ENCODE measurements at places on chromosomes 13 and 19.
A peak's percentile ranks its signal among the peaks of the same experiment; 100 is the strongest.

GRCh38 chr19:12680034-12680433 lies 1.6 kb downstream of the DHPS start:
- DNase-seq: no peak

DNA sequence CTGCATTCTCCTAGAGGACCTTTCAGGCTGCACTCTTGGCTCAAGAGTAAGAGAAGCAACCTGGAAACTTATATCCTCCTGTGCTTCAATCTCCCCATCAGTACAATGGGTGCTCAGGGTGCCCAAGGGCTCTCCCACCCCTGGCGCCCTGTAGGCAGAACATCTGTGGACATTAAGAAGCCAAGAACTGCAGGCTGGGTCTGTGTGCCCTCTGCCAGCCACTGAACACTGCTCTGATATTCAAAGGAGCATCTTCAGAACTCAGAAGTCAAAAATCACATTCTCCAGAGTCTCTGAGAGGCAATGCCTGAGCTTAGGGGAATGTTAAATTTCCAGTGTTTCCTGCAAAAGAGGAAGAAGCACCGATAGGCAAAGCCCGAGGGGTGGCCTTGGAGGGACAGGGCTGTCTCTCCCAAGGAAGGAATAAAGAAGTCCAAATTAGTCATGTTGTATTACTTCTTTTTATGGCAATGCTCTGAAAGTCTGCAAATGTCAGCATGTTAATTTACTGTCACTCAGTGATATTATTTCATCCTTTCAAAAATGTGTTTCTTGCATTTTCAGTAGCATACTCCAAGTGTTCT lies 88.1 kb downstream of the TSHZ3 start:
- DNase-seq: no peak

DNA sequence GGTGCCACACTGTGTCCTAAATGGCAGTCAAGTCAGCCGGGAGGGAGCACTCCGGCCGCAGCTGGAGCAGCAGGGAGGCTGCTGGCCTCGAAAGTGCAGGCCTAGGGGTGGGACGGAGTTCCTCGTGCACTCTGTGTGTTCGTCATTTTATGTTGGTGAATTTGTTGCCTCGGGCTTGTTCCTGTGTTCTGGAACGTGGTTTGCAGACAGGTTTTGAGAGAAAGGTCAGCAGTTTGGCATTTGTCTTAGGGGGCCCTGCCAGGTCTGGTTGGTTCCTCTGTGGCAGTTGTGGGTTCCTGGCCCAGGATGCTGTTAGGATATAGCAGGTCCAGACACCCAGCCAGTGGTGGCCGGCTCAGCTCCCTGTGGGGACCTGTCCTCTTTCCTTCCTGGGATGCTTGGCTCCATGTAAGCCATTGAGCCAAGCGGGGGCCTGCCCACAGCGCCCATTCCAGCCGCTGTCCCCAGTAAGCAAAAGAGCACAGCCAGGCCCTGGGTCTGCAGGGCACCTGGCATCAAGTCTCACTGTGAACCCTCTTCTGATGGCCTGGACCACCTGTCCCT lies 30.0 kb downstream of the MPHOSPH8 start:
- no peak for DNase-seq

- DNase-seq: no peak
Measured at GRCh38 chr13:71621174-71622124, 245.6 kb downstream of the DACH1 start.

DNA sequence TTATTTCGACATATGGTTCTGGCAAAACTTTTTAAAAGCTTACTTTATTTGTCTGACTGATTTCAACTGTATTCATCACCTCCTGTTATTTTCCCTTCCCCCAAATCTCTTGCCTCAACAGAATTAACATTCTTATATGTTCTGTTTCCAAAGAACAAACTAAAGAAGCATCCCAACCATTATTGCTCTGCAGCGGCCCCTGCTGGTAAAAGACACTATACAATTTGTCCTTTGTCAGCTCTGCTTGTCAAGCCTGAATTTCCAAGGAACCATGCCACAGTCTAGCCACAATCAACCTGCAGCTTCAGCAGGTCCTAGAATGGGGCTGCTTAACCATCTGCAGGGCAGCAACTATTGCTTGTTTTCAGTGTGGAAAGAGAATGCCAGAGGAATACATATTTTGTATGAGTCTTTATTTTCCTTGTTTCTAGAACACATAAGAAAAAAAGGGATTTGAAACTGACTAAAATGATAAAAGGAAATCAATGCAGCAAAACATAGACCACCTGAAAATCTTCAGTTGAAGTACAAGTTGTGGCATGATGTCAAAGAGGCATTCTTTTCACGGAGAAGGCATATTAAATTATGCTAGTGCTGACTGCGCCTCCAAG lies 845.3 kb downstream of the DIAPH3 start:
- DNase-seq: peak; percentile 75

- DNase-seq: peak; percentile 27
Measured at GRCh38 chr13:52846567-52847321, 1.7 kb downstream of the PCDH8 start.

- no peak for DNase-seq
Measured at GRCh38 chr13:46803586-46803985, 6.6 kb upstream of the ESD start.

DNA sequence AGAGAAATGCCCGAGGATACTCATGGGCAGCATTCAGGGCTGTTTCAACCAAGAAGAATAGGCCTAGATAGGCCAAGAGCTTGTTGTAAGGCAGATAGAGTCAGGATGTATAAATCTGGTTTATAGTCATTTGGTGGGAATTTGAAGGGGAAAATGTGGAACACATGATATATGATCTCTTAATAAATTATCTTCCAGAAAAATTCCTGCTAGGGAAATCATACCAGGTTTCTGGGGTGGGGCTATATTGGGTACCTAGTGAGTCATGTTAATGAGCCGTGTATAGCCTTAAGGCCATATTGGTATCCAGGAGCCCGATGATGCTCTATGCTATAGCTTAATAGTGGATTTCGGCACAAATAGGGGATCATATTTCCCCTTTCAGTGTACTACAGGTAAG lies 51.5 kb upstream of the HTR2A start:
- DNase-seq: no peak

GRCh38 chr13:57634839-57635165 lies 3.3 kb downstream of the PCDH17 start:
- no peak for DNase-seq

GRCh38 chr19:4984438-4984990 lies 15.6 kb downstream of the KDM4B start:
- no peak for DNase-seq

DNA sequence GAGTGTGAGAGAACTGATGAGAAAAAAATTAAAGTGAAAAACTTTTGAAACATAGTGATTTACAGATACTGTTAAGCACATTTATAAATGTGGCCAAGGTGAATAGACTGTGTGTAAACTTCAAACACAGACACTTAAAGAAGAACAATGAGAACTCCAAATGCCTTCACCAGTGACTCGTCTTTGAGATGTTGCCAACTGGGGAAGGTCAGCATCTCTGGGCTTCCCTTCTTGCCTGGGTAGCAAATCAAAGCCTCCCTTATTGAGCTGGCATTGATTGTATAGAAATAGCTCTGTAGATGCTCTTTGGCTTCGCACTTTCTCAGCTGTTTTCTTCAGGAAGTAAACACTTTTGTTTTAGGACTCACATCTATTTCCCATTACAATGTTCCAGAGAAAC lies 177.3 kb upstream of the SGCG start:
- DNase-seq: no peak

GRCh38 chr13:20685092-20685491 lies 18.4 kb upstream of the IL17D start:
- no peak for DNase-seq

DNA sequence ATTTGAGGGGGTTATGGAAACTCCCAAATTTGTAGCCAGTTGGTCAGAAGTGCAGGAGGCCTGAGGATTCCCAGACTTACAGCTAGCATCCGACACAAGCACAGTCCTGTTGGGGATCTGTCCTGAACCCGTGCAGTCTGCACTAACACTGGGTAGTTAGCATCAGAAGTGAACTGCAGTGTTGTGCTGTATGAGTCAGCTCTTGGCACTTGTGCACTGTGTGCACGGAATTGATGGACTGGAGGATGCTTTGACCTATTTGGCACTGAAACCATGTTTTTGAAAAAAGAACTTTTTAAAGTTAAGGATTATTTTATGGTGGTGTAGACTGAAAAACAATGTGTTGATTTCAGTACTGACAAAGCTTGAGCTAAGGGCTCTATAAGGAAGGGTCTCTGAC lies 279.0 kb downstream of the NHLRC3 start:
- no peak for DNase-seq

DNA sequence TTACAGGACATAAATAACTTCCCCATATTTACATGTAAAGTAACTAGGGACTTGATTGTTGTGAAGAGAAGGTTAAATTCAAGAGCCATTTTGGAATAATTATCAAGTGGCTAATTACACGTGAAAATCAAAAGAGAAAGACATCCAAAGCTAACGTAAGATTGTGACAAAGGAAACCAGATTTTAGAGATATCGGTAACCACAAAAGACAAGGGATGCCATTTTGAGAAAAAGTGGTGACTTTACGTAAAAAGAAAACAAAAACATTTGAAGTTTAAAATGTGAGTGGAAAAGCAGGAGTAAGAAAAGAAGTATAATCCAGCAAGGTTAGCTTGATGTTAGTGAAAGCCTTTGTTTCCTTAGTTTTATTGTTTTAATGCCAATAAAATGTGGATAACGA lies 10.9 kb upstream of the VWA8 start:
- no peak for DNase-seq

GRCh38 chr13:39913928-39914327 lies 258.5 kb downstream of the COG6 start:
- no peak for DNase-seq

DNA sequence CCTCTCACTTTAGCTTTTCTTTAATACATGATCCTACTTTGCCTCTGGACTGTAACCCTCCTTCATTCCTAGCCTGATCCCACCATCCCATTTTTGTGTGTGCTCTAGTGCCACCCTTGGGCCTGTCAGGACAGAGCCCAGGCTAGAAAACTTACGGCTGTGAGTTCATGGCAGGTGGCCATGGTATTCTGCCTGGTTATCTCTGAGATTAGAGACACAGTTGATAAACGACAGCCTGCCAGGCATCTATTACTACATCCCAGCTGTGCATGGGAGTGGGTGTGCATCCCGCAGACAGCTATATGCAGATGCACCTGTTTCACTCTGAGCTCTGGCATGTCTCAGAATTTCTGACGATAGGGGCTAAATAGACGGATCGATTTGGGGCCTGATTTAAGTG lies 110.9 kb downstream of the HS6ST3 start:
- no peak for DNase-seq

GRCh38 chr19:11384778-11385129 lies 640 bp upstream of the EPOR start:
- no peak for DNase-seq

DNA sequence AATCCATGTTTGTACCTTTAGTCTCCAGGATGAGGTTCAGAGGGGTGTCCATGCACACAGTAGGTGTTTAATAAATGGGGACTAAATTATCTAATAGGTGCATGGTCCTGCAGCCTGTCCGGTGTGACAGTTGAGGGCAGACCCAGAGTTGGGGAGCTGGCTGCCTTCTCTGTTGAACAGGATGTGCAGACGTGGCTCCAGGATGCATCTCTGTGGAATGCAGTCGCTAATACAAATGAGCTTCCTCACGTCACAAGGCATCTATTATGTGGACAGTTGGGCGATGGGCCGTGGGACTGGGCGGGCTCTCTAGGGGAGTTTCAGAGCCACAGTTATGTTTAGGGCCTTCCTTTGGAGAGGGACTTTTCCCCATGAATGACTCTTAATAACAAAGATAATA lies 71.0 kb downstream of the SIPA1L3 start:
- DNase-seq: no peak

DNA sequence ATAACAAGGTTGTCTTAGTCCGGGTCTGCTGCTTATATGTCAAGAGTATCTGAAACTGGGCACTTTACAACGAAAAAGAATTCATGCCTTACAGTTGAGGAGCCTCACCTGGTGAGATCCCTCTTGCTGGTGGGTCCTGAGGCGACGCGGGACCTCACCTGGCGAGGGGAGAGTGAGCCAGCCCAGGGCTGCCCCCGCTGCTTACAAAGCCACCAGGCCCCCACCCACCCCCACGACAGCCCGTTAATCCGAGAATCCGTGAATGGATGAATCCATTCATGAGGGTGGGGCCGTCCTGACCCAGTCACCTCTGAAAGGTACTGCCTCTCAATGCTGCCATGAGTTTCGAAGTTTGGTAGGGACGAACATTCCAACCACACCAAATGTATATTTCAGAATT lies 54.0 kb upstream of the F7 start:
- no peak for DNase-seq

DNA sequence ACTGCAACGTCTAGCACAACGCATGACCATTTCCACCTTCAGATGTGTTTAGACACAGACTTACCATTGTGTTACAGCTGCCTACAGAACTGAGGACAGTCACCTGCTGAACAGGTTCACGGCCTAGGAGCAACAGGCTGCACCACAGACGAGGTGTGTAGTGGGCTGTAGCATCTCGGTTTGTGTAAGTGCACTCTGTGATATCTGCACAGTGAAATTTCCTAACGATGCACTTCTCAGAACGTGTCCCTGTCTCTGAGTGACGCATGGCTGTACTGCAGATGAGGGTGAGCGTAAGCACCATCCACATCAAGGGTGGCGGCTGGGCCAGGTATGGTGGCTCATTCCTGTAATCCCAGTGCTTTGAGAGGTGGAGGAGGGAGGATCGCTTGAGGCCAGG lies 15.2 kb downstream of the DCUN1D2 start:
- DNase-seq: no peak

GRCh38 chr13:27976362-27977091 lies 7.4 kb upstream of the CDX2 start:
- no peak for DNase-seq

DNA sequence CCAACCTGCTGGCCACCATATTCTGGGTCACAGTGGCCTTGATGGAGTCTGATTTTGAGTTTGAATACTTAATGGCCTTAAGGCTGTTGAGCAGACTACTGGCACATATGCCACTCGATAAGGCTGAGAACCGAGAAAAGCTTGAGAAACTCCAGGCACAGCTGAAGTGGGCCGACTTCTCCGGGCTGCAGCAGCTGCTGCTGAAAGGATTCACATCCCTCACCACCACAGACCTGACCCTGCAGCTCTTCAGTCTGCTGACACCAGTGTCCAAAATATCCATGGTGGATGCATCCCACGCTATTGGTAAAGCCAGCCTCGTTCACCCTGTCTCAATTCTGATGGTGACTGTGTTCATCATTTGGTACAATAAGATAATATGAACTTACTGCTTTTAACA lies 77.5 kb downstream of the ZAR1L start:
- DNase-seq: no peak

DNA sequence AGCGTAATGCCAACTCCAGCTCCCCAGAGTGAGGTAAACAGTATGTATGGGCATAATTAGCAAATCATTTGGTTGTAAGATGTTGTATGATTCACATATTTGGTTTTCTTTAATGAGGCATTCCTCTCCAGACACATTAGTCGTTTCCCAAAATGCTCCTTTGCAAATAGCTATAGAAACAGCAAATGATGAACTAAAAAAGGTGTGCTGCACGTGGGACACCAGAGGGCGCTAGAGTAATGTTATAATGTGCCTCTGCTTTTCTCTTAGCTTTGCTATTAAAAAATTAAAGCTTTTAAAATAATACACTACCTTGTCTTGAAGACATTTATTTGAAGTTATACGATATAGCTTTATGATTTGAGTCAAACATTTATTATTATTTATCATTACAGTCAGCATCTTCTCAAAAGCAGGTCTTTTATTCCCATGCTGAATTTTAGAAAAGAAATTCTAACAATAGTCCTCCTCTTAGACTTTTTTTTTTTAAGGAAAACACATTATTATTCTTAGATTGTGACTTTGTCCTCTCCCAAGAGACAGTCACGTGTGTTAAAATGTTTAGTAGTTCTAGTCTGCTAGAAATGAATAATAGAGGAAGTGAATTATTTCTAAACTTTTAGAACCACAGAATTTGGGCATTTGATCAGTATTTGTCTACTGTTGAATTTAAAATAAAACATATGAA lies 121.6 kb upstream of the FRY start:
- peak; percentile 31 for DNase-seq
